ENCODE measurements at places on chromosomes 1 and 21. TPM values are rescaled to one million over a fixed set of nuclear protein-coding genes. Genes with fewer than 3 reads are reported as not detected.

The CXADR gene
- 0.30 TPM for total RNA-seq

- no peak for DNase-seq
These were observed 14.4 kb upstream of the AKR1A1 start for GRCh38 chr1:45535988-45536766.

The CHIA gene
- total RNA-seq, result not detected

DNA sequence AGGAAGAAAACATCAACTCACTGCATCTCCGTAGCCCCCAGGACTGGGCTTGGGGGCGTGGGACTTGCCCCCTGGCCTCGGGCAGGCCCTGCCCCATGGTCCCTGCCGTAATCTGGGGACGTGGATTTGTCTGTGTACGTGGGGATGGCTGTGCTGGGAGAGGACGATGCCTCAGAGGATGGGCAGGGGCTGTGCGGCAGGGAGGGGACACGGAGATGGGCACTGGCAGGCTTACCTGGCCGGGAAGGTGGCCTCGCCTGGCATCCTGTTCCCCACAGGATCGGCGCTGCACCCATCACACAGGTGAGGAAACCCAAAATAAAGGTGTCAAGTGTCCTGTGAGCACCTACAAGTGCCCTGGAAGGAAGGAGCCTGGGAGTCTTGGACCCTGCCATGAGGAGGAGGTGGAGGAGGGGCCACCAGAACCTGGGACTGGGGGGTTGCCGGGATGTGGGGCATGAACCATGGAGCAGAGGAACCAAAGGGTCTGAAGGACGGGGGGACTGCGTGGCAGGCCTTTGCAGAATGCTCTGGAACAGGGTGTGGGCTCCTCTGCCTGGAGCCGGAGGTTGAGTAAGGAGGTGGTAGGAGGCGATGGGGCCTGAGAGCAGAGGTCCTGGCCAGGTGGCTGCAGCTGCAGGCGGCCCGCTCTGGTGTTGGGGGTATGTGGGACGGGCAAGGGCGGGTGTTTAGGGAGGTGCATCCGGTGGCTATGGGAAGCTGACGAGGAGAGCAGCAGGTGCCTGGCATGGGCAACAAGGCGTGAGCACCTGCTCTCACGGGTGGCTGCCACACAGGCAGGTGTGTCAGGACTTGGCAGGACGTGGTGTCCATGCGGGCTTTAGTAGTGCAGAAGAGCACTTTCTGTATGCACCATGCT lies 27.8 kb upstream of the LRRC3 start:
- DNase-seq, result no peak
